NCI-H2081 treated with DMSO at 0.1 percent for 48 hours (cell line): ENCODE measurements at places on chromosomes 2 and 18.

DNA sequence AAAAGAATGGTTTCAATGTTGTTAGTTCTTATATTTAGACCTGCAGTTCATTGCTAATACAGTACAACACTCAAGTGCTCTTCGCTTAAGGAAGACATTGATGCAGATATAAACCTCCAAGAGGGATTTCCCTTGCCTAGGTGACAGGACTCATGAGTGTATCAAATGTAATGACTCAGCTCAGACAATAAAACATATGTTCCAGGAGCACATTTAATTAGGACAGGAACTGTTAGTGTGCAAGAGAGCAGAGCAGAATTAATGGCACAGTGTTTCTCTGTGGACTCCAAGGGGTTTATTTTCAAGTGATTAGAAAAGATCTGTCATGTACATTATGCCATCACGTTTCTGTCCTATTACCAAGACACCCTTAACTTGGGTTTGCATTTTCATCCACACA, 375.0 kb downstream of the LRRTM4 start:
- no peak for DNase-seq

GRCh38 chr2:123370186-123370585, 654.9 kb upstream of the CNTNAP5 start:
- no peak for DNase-seq

DNA sequence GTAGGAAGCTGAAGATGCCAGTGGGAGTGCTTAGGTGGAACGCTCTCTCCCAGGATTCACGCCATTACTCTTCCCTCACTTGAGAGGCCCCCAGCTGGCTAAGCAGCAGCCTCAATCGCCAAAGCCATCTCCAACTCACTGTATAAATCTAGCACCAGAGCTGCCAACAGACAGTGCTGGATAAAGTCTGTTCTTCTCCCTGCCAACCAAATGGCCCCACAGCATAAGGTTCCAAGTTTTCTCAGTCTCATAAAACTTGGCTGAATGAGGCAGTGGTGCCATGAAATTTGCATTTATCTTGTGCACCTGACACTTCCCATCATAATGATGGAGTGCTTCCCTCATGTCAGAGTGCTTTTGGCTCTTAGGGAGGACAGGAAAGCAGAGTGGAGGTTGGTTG, 428.2 kb upstream of the ETAA1 start:
- no peak for DNase-seq

DNA sequence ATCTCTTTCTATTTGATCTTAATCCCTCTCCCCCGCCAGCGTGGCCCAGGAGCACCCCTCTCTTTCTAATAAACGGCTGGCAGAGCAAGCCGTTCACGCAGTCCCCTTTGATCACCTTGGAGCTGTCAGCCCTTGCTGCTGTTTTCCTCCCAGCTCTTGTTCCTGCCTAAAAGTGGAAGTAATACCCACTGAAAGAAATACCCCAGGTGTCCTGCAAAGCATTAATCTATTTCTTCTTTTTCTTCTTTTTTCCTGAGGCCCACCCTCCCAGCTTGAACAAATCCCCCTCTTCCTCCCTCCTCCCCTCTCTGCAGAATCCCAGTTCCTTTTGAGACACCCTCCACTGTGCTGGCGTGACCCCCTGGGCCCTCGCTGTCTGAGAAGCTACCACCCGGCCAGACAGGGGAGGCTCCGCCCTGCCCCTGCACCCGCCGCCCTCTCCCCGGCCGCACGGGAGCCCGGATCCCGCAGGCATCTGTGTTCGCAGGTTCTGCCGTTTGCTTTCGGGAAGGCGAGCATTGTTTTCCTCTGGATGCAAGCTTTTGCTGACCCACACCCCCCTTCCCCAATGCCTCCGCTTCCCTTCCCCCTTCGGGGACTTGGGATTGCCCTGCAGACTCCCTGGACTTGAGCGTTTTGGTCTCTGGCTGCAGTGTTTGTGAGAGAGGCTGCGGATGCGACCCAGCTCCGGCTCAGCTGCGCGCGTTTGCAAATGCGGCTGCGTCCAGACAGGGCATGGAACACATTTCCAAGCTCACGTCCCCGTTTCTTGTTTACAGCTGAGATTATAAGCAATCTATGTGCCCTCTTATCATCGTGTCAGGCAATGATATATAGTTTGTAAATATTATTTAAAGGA, 631.5 kb downstream of the NYAP2 start:
- no peak for DNase-seq

DNA sequence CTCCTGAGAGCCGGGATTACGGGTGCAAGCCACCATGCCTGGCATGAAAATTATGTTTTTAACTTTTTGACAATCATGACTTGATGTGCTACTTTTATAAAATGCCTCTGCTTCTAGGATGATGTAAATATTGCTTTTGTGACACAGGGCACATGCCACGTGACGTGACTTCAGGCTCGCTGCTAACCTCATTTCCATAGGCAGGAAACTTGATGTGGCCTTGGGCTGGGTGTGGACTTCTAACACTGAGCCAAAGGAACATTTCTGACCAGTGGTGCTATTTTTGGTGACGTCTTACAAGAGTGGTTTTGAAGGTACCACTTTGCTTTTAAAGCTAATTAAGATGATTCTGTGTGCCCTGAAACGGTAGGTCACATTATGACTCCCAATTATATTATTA, 34.2 kb upstream of the THOC1 start:
- no peak for DNase-seq

- no peak for DNase-seq
Measured at GRCh38 chr2:237299906-237300305, 114.1 kb downstream of the COL6A3 start.

DNA sequence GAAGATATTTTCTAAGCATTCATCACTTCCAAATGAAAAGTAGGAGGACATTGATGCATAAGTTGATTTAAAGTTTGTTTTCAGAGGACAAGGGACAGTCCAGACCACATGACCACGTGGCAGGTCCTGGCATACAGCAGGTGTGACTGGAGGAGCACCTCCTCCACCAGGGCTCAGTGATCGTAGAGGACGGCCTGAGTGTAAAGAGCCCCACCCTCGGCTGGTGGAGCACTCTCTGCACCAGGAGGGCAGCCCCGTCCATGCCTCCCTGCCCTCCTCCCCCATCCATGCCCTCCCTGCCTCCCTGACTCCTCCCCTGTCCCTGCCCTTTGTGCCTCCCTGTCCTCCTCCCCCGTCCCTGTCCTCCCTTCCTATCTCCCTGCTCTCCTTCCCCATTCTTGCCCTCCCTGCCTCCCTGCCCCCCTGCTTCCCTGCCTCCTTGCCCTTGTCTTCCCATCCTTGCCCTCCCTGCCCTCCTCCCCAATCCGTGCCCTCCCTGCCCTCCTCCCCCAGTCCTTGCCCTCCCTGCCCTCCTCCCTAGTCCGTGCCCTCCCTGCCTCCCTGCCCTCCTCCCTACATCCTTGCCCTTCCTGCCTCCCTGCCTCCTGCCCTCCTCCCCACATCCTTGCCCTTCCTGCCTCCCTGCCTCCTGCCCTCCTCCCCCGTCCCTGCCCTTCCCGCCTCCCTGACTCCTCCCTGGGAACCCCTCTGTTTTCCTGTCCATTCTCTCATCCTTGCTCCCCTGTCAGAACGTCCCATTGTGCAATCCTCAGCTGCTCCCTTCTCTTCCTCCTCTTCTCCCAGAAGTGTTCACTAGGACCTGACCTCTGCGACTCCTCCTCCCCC, 47.9 kb downstream of the ANKMY1 start:
- DNase-seq: no peak

GRCh38 chr2:215888680-215889079, 124.7 kb downstream of the MREG start:
- no peak for DNase-seq

- no peak for DNase-seq
Measured at GRCh38 chr2:147886136-147886535, 41.3 kb downstream of the ACVR2A start.

DNA sequence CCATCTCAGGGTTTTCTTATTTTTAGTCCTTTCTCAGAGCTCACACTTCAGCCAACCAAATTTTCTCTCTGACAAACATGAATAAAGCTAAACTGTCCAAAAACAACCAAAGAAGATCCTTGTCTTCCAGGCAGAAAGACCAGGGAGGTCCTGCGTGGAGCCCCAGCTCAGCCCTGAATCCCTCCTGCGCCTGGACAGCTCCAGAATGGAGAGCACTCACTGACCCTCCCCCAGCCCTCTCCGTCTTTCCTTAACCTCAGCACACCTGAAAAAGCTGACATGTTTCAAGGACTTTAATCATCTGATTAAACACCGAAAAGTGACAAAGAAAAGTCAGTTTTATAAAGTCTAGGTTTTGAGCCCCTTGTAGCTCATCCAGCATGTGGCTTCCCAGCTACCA, 22.9 kb upstream of the GNAL start:
- DNase-seq: no peak

DNA sequence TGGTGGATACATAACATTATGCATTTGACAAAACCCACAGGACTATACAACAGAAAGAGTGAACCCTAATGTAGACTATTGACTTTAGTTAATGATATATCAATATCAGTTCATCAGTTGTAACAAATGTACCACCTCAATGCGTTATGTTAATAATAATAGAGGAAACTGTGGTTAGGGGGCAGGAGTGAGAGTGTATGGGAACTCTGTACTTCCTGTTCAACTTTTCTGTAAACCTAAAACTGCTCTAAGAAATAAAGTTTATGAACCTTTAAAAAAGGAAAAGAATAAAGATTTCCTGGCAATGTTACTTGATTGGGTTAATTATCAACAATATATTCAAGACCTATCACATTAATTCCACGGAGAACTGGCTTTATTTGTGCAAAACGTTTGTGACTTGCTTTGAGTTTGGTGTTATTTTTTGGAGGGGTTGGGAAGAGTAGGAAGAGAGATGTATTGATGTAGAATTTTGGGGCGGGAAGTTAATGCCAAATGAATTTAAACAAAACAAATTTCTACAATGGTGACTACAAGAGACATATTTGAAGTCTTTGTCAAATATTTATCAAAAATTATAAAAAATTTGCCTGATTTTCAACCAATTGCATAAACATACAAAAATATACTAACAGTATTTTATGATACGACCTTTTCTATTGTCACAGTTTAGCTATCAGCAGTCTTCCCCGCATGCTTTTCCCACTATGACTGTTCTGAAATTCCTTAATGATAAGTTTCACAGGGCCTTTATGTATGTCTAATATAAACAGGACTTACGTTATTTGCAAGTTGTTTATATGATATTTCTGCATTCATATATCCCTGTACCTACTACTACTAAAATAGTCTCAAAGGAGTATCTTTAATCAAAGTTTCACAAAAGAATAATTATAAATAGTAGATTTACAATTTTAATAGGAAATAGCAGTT, 2.1 kb upstream of the RTN4 start:
- no peak for DNase-seq

DNA sequence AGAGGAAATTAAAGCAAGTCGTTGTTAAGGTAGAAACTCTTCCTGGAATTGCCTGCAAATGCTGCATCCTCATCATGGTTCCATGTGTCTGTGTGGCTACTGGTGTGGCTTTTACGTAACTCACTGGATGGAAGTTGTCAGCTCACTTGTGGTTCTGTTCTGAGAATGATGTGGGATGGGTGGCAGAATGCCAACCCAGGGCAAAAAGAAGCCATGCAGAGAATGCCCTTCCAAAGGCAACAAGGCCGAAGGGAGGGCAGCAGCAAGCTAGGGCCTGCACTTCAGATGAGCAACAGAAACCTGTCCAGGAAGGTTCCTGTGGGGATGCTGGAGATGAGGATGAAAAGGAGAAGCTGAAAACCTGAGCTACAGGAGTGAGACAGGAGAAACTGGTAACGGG, 10.4 kb upstream of the NAPG start:
- DNase-seq: no peak

DNA sequence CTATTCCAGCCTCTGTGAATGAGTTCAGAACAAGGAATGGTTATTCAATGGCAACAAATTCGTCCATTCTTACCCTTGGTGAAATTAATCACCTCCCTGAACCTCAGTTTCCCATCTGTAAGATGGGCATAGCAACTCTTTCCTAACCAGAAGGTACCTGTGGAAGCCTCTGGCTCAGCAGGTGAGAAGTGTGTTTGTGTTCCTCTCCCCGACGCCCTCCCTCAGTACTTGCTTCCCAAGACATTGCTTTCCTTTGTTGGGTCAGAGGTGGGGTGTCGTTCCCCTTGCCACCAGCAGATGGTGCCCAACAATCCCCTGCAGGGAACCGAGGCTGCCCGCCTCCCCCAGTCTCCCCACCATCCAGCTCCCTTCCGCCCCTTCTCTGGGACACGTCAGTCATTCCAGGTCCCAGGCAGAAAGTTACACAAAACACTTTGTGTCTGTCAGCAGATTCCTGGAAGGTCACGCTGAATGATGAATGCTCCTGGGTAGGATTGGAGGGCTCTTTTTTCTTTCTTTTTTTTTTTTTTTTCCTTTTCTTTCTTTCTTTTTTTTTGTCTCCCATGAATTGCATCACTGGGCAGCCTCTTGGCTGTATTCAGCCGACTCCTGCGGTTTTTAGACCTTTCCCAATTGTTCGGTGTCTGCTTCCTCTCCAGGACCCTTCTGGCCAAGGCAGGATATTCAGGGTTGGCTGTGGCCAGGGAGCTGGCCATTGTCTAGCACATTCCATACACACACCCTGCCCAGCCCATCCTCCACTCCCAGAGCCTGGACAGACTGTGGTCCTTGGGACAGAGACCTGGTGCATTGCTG, 117.3 kb downstream of the LPIN1 start:
- no peak for DNase-seq

DNA sequence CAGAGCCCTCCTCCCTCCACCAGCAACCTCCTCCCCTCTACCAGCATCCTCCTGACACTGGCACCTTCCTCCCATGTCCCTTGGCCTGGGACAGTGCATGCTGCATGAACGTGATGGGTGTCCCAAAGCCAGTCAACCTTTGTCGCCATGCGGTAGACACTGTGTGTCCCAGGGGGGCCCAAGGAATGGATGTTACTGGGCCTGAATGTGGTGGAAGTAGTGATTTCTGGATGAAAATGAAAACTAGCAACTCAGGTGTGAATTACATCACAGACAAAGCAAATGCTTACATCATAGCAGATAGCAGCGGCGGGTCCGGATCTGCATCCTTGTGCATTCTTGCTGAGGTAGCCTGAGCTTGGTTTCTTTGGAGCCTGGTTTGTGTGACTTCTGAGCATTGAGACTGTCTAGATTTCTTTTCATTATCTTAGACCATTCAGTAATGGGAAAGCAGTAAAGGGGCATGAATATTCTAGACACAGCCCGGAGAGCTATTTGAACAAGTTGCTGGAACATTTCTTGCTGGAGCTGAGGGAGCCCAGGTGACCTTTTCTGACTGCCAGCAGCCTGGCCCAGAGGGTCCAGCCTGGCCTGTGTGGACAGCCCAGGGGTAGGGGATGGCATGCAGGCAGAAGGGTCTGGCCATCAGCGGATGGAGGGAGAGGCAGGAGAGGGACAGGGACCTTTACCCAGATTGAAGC, 100.4 kb downstream of the FAM210A start:
- DNase-seq: no peak
